Tibial nerve (tissue), 4 donors: ENCODE measurements at places on chromosomes 4 and X. TPM values are rescaled to one million over a fixed set of nuclear protein-coding genes. Genes with fewer than 3 reads are reported as not detected.

Gene ADH7
- total RNA-seq: not detected

Gene TBC1D8B
- 16.7 TPM for total RNA-seq

Gene FHL1
- total RNA-seq: 749 TPM

Gene IL3RA
- 5.4 TPM for total RNA-seq

Gene HCFC1
- total RNA-seq: 52.2 TPM

Gene GPR143
- not detected for total RNA-seq
